LoVo (cell line): ENCODE measurements at places on chromosomes 12 and 14.

DNA sequence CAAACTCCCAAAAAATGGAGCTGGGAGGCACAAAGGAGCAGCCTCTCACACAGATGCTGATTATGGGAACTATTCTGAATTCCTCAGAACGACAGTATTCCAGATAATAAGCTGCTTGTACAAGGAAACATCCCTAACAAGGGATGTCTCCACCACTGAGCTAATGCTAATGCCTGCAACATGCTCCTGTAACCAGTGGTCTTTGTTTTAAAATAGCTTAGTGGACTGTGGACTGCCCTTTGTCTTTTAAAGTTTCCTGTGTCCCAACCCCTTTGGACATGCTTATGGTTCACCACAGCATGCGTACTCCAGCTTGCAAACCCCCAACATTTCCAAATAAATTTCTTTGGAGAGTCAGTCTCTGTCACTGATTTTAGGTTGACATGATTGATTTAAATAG is 16.4 kb upstream of the PITPNM2 start:
- DNase-seq: no peak

GRCh38 chr14:103973354-103973753 is 31.0 kb upstream of the RD3L start:
- DNase-seq: no peak

DNA sequence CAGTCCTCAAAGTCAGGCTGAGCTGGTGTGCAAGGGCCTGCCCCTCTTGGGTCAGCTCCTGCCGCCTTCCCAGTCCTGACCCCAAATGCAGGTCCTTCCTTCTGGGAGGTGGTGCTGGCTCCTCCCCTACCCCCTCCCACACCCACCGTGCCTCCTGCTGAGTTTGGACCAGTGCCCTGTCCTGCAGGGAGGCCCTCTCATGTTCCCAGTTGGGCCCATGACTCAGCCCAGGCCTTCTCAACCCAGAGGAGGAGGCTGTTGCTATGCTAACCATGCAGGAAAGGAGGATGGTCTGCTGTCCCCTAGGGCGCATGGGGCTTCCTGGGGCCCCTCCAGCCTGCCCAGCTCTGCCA is 4.4 kb downstream of the ZBTB42 start:
- no peak for DNase-seq

- no peak for DNase-seq
Measured at GRCh38 chr14:99424306-99424877, 56.3 kb downstream of the SETD3 start.

DNA sequence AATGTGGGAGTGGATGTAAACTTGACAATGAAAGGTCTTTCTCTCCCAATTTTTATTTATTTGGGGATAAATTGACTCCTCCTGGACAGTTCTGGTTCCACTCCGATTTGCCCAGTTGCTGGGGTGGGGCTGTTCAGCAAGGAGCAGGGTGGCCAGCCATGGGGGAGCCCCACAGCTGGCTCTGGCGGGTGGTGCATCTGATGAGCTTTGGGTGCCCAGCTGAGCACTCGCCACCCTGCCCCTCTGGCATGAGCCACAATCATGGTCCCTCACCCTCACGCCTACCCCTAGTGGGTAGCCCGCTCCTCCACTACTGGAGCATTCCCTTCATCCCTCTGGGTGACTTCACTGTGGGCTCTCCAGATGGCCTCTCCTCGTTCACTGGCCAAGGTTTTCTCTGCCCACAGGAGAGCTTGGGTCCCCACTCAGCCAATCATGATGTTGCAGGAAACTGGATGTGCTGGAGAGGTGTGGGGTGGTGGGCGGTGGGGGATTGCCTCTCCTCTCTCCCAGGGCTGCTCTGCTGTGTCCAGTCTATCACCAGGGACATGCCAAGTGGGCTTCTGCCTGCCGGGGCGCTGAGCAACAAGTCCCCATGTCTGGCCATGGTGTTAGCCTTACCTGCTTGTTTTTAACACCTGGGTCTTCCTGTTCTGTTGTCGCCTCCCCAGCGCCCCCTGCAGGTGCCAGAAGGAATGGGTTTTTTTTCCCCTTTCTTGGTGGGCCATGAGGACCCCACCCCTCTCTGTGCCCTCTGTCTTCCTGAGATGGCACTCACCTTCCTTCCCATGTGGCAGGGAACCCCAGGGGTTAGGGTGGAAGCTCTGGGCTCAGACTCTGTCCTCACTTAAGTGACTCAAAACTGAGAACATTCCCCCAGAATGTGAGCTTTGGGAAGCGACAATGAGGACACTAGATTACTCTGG is 3.4 kb downstream of the CYP46A1 start:
- no peak for DNase-seq

DNA sequence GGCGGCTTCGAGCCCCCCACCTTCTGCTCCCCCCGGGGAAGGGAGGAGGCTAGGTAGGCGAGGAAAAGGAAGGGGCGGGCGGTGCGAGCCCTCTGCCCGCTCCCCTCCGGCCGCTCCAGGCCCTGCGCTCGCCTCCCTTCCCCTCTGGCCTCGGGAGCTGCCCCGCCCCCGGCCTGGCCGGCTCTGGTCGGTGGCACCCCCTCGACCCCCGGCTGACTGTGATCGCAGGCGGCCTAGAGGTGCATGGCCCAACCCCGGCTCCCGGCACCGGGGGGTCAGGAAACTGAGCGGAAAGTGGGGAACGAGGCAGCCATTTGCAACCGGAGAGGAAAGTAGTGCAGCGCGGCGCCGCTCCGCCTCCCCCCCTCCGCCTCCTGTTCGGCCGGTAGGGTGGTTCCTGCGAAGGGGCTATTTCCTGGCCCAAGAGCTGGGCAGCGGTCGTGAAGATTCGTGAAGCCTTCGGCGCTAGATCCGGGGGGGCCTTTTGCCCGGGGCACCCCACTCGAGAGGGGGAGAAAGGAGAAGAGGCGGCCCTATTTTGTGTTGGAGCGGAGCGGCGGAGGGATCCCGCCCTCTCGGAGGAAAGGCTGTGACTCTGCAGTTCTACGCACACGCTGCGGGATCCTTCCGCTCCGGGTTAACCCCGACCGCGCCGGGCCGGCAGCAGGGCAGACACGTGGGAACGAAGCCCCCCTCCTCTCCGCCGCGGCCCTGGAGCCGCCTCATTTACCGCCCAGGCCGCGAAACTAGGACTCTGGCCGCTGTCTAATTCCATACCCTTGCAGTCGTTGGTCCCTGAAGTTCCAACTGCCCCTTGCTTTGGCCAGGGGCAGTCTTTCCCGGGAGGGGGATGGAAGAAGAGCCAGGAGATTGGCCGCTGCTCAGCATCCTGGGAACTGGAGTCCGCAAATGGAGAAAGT is at the start of gene KMT2D:
KMT2D (minus strand) TSS at position 558 of the 920 bp plus-strand sequence. CDS start 5,470 bp downstream, outside the sequence.
- peak; percentile 97 for DNase-seq

DNA sequence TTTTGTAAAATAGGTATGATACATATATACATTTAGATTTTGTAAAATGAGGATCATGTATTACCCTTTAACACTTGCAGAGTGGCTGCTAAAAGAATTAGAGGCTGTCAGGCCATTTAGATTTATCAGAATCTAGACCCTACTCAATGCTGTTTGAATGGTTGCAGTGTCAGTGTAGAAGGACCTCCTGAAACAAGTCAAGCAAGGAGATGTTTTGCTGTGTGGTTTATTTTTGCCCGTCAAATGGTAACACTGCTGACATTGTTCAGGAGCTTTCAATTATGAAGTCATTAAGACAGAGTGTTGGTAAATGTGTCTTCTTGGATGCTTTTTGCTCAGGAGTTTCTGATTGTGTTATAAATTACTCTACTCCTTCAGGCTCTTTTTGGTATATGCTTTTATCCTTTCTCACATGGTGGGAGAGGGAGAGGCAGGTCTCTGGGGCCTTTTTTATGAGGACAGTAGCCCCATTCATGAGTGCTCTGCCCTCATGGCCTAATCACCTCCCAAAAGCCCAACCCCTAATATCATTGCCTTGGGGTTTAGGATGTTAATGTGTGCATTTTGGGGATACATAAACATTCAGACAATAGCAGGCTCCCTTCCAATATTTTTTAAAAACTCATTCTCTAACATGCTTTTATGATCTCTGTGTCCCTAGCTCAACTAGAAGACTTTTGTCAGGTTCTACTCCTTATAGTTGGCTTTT is 16.5 kb downstream of the EID3 start:
- DNase-seq: no peak

DNA sequence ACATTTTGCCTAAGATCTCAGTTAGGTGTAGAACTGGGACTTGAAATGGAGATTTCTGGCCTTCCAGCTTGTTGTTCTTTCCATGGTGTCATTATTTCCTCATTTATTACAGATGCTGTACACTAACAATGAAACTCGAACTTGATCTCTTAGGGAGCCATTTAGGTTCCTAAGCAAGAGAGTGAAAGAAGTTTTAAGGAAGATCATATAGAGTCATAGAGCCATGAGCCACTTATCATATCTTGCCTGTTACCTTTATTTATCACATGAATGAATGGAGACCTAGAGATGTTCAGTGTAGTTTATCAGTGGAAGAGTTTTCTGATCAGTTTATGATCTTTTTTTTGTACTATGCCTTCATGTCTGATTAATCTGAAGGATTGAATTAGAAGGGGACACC is 9.9 kb downstream of the HELB start:
- DNase-seq: no peak

GRCh38 chr12:87952850-87953249 is 76.4 kb downstream of the C12orf50 start:
- DNase-seq: no peak

DNA sequence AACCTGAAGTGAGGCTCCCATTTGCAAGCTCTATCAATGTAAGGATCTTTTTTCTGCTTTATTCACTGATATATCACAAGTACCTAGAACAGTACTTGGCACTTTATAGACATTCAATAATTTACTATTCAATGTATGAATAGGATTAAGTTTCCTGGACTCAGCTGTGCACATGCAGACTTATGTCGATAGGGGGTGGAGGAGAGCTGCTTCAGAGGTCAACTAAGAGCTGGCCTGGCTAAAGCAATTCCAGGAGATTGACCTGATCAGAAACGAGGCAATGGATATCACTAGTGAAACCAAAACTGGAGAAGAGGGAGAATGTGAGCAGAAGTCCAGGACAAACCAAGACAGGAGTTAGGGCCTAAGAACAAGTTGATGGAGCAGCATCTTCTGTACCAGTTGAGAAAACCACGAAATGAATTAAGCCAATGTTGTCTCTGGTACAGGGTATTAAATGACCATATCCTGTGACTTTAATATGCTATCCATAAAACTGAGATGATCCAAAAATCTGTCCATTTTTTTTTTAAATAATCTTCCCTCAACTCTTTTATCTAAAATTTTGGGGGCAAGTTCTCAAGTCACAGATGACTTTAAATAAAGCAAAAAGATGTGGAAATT is 169.2 kb downstream of the PIK3C2G start:
- peak; percentile 31 for DNase-seq

DNA sequence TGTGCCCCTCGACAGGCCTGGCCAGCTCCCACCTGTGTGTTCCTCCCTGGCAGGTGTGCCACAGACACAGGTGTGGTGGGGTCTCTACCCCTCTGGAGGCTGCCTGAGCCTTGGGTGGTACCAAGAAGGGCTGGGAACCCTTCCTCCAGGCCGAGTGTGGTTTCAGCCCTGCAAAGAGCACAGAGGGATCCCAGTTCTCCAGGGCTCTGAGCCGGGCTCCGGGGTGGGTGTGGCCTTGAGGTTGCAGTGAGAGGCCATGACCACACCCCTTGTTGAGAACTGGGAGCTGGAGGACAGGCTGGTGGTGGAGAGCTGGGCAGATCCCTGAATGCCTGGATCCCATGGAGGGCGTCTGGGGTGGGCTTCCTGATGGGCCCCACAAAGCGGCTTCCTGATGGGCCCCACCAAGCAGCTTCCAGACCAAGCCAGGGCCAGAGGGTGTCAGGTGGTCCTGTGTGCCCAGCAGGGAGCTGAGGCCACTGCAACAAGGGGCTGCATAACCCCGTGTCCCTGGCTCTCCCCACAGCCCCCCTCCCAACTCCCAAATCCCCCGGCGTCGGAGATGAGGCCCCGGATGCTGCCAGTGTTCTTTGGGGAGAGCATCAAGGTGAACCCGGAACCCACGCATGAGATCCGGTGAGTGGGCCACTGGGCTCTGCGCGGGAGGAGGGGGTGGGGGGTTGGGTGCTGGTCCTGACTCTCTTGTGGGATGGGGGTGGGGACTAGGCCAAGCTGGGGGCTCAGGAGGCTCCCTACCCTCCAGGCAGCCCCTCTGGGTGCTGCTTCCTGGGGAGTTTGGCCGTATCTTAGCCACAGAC is 16.6 kb downstream of the RFLNA start:
- no peak for DNase-seq

GRCh38 chr14:44405011-44405486 is 102.0 kb downstream of the FSCB start:
- DNase-seq: no peak

- no peak for DNase-seq
Measured at GRCh38 chr14:99616832-99617800, 13.1 kb upstream of the CCDC85C start.

GRCh38 chr12:96810477-96810876 is 96.6 kb upstream of the NEDD1 start:
- no peak for DNase-seq

- no peak for DNase-seq
Measured at GRCh38 chr12:75561921-75562320, 50.5 kb upstream of the KRR1 start.

DNA sequence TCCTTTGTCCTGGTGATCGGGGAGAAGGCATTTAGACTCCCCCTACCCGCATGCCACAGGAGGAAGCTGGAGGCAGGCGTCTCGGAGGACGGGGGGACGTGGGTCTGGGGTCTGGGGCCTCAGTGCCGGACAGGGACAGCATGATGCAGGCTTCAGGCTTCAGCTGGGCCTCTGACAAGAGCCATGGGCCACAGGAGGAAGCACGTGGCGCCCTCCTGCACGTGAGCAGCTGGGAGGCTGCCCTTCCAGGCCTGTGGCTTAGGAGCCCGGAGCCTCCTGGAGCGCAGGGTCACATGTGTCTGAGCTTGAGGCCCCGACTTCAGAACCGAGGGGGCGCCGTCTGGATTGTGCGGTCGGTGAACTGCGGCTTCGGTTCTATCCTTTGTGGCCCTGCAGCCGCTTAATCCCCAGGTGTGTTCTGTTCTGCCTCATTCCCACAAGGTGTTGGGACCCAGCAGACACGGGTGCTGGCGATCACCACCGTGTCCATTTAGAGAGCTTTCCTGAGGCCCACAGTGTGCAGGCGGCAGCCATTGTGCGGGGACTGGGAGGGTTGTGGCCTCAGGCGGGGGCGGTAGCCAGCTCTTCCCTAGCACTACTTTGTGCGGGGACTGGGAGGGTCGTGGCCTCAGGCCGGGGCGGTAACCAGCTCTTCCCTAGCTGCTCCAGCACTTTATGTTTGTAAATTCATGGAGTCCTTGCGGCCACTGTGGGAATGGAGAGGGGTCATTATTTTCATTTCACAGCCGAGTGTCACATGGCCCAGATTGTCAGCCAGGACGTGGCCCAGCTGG is 150.2 kb downstream of the ADGRD1 start:
- no peak for DNase-seq

- no peak for DNase-seq
Measured at GRCh38 chr14:52124791-52125684, 56.2 kb upstream of the NID2 start.
